ENCODE measurements at places on chromosomes 16 and 17.

DNA sequence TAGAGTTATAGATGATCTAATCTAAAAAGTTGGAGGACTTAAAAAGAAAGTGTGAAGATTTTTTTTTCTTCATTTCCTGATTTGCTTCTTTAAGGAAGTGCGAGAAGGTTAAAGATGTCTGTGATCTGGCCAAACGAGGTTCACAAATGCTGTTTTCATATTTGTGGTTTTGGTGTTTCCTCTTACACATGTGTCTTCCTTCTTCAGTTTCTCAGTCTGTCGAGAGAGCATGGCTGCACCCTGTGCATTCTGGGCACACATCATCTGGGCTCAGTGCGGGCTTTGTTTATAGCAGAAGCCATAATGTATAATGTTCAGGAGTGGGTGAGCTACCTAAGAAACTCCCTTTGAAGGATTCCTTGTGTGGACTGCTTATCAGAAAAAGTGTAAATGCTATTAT is 260.4 kb upstream of the TBX2 start:
- DNase-seq, result no peak

GRCh38 chr16:47519037-47519436 is 57.9 kb downstream of the PHKB start:
- DNase-seq, result no peak

GRCh38 chr17:28573966-28574480 is 2.7 kb downstream of the ALDOC start:
- DNase-seq, result no peak

GRCh38 chr17:82816358-82816757 is 23.5 kb downstream of the ZNF750 start:
- DNase-seq, result no peak

DNA sequence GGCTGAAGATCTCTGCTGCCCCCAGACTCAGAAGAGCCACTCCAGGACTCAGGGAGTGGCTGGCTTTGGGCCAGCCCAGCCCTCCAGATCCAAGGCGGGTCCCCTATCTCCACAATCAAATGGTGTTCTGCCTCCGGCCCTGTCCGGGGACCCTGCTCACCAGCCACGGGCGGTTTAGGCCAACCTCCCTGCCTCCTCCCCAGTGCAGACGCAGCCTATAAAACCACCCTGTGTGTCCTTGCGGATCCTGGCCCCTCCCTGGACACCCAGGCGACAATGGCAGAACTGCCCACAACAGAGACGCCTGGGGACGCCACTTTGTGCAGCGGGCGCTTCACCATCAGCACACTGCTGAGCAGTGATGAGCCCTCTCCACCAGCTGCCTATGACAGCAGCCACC is at the start of gene SLC12A3:
Gene SLC12A3 (plus strand): TSS at position 248 of the 400 bp plus-strand sequence. CDS start 29 bp downstream, at position 277.
- no peak for DNase-seq

DNA sequence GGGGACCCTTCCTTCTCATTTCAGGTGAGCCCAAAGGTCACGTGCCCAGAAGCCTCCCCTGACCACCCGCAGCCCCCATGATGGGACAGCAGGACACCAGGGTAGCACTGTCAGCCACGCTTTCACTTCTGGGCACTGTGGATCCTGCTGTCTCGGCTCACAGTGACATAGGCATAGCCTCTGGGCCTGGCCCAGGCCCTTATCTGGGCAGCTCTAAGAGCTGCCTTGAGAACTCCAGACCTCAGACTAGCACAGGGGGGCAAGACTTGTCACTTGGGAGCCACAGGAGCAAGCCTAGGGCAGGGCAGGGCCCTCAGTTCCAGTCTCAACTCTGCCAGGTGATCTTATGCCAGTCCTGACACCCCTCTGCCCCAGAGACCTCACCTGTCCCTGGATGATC is 4.7 kb downstream of the NATD1 start:
- no peak for DNase-seq

DNA sequence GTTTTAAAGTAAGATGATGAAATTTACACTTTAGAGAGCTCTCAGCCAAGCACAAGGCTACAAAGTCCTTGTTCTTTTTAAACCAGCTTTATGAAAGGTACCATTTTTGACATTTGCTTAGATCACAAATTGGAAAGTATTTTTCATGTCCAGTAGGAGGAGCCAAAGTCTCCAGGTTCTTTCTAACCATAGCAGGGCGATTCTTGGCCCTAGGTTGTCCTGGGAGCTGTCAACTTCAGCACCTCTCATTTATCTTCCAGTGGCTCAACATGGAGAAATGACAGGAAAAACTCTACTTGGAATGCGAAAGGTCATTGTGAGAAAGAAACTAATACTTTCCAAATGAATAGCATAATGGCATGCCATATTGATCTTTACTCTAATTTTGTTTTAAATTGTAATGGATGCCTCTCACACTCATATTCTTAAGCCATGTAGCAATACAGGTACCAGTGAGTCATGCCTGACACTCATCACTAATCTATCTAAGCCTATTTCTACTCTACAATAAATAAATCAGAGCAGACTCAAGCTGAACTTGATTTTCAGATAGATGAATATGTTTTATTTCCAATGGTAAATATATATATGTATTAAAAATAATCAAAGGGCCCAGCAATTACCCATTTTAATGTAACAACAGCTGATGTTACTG is 919.1 kb upstream of the EEF2KMT start:
- DNase-seq, result peak; percentile 59

- no peak for DNase-seq
Measured at GRCh38 chr17:15038656-15039055, 226.5 kb downstream of the PMP22 start.

GRCh38 chr17:59853168-59853918 is 39.4 kb downstream of the TUBD1 start:
- no peak for DNase-seq

DNA sequence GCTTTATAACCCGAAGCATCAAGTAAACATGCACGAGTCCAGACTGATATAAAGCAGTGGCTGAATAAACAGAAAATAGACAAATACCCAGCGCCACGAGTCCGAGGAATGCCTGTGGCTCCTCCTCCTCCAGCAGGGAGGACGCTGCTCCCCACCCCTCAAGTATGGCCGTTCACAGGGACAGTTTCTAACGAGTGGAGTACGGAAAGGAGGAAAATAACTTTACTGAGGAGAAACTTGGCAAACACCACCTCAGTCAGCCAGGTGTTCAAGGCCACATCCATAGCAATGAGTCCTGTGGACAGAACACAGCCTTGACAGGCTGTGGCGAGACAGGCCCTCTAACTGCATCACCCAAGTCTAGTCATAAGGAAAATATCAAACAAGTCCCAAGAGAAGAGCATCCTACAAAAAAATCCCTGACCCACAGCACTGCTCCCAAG is 9.2 kb downstream of the ZDHHC7 start:
- no peak for DNase-seq

DNA sequence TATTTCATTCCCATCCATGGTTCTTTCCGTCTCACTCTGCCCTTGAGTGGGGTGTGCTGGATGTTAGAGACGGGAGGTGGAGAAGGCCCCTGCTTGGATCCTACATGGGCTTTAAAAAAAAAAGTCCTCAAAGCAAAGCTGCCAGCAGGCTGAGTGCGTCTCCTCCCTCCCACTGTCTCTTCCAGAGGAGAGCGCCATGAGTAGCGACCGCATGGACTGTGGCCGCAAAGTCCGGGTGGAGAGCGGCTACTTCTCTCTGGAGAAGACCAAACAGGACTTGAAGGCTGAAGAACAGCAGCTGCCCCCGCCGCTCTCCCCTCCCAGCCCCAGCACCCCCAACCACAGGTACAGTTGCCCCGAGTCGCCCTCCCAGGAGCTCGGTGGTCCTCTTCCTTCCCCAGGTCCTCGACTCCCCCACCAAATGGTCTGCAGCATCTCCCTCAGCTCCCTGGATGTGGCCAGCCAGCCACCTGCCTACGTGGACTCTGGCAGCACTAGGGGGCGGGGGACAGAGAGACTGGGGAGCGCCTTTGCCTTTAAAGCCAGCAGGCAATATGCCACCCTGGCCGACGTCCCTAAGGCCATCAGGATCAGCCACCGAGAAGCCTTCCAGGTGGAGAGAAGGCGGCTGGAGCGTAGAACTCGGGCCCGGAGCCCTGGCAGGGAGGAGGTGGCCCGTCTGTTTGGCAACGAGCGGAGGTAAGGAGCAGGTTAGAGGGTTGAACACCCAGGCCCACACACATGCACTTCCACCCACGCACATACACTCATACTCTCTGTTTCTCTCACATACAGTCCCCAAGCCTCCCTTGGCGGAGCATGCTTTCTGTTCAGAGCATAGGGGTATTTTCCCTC is 68.2 kb downstream of the PLD6 start:
- no peak for DNase-seq

DNA sequence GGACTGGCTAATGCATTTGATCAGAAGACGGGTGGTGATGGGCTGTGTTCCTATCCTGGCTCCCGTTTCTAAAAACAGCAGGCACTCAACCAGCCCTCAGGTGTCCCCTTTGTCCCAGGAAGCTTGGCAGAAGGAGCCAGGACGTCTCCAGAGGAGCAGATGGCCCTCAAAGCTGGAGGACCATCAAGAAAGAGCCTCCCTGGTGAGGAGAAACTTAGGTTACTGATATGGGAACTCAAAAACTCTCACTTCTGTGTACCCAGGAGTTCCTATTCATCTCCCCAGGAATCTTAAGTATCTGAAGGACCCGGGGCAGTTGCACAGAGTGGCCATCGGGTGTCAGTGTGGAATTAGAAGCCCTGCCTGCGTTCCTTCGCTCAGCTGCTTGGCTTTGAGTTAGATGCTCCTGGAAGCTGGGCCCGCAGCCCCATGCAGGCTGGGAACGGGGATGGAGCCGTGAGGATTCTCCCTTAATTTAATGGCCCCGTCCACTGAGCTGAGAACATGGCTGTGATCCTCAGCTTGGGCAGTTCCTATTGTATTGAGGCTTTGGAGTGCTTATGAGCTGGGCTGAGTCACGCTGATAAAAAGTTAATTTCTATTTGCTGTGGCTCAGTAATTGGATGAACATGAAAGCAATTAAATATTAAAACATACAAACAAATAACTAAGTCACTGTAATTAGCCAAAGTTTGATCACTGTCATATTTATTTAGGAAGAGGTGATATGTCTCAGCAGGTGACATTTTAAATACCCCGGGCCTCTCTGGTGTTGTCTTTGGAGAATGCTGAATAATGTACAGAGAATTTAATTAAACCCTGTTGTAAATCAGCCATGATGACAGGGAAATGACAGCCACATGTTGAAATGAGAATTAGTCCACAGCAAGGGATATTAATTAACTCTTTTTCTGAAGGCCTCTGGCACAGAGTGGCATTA is 402.1 kb downstream of the SEC14L1 start:
- DNase-seq, result peak; percentile 85

GRCh38 chr16:50360033-50360778 is 8.6 kb downstream of the BRD7 start:
- DNase-seq, result no peak

DNA sequence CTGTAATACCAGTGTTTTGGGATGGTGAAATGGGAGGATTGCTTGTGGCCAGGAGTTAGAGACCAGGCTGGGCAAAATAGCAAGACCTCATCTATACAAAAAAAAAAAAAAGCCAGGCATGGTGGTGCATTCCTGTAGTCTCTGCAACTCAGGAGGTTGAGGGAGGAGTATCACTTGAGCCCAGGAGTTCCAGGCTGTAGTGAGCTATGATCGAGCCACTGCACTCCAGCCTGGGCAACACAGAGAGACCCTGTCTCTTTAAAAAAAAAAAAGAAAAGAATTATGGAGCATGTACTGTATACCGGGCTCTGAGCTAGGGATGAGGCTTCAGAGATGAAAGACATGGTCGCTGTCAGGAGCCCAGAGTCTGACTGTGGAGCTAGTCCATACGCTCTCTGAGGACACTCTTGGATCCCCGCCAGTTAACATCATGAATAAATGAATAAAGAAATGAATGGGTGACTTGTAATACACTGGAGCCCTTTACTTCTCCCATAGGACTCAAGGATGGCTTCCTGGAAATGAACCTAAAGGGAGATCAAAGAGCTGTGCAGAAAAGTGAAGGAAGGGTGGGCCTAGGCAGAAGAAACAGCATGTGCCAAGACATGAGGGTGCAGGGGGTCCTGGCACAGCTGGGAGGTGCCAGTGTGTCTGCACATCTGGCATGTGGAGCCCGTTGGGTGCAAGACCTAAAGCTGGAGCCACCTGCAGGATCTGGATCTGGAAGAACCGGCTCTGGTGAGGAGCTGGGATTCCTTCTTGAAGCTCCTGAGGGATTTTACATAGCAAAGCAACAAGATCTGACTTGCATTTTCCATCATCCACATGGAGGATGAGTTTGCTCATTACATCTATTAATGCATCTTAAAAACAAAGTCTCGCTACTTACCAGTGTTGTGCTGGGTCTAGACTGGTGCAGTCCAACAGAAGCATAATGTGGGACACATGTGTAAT is 120.4 kb downstream of the IRX3 start:
- no peak for DNase-seq

GRCh38 chr17:41656249-41657023 is 32.1 kb upstream of the KRT17 start:
- DNase-seq, result no peak

GRCh38 chr17:1271030-1271423 is 783 bp downstream of the BHLHA9 start:
- DNase-seq, result no peak

- DNase-seq, result peak; percentile 61
Measured at GRCh38 chr16:25838724-25839186, 147.0 kb downstream of the HS3ST4 start.

DNA sequence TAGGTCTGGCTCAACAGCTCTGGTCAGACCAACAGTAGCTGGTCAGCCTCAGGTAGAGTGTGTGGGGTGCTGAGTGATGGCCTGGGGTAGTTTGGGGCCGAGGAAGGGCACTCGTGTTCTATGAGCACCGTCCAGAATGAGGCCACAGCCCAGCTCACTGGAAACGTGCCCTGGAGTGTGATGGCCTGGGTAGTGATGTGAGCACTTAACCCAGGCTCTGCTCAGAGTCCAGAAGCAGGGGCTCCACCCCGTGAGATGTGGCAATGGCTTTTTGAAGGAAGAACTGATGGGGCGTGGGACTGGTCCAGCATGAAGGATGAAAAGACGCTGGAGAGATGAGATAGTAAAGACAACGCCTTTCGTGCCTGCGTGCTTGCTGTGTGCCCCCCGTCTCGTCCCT is 35.3 kb downstream of the NTN1 start:
- DNase-seq, result no peak
